ENCODE measurements at places on chromosomes 7 and 10.

GRCh38 chr7:330511-331230 is 40.7 kb downstream of the FOXL3 start:
- no peak for DNase-seq

GRCh38 chr7:39845006-39845405 is 105.0 kb upstream of the CDK13 start:
- no peak for DNase-seq

DNA sequence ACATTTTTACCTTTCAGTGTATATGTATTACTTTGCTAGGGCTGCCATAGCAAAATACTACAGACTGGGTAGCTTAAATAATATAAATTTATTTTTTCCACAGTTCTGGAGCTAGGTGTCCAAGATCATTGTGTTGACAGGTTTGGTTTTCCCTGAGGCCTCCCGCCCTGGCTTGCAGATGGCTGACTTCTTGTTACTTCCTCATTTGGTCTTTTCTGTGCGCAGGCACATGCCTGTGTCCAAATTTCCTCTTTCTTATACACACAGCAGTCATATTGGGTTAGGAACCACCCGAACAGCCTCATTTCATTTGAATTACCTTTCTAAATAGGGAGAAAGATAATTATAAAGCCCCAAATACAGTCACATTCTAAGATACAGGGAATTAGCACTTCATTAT is 521.6 kb upstream of the SORCS1 start:
- DNase-seq: no peak

DNA sequence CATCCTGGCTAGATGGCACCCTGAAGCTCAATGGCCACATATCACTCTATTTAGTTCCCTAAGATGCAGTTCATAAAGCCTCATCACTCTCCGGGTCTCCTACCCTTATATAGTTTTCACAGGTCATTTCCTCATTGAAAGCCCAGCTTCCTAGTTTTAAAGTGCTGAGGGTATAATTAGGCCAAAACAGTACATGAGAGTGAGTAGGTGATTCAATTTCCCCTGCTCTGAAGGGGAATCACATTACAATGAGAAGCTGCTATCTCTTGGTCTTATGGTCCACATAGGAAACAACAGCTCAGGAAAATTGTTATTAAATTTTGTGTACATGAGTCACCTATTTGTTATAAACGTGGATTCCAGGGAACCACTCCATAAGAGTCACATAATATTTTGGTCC is 162.0 kb downstream of the SEMA3E start:
- DNase-seq: peak; percentile 16

- DNase-seq: no peak
These were observed 246.2 kb upstream of the SEMA3C start for GRCh38 chr7:81165070-81165469.

- DNase-seq: no peak
These were observed 6.4 kb downstream of the MMP21 start for GRCh38 chr10:125769175-125769574.

GRCh38 chr10:124974131-124974530 is 32.2 kb downstream of the ZRANB1 start:
- no peak for DNase-seq

- DNase-seq: no peak
These were observed 15.4 kb downstream of the SEMA3E start for GRCh38 chr7:83633516-83633915.

GRCh38 chr10:103855424-103855823 is at the start of gene SH3PXD2A:
Gene SH3PXD2A, minus strand, starts transcription at chr10:103855576. Its CDS starts 310 bp downstream, at chr10:103855266.
- DNase-seq: no peak

DNA sequence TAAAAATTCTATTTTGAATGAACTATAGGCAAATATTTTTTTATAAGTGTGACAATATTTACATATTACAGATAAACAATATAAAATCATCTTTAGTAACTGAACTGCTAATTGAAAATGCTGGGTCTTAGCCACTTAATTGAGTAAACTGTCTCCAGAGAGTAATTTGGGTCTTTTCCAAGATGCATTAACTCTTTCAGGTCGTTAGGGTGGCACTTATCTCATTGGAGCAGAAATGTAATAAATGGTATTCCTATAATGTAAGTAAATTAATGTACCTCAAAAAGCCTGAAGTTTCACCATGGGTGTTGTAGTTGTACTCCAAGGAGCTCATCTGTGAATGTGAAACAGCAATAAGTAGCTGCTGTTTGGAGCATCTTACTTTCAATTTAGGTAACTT is 208.5 kb downstream of the EXOC4 start:
- DNase-seq: no peak

GRCh38 chr7:106247841-106248240 is 36.9 kb downstream of the NAMPT start:
- no peak for DNase-seq

- no peak for DNase-seq
These were observed 46.2 kb downstream of the WDR37 start for GRCh38 chr10:1102416-1102815.

GRCh38 chr10:131747251-131747650 is 153.6 kb upstream of the PPP2R2D start:
- DNase-seq: no peak

GRCh38 chr10:112558476-112559142 is 111.6 kb downstream of the VTI1A start:
- DNase-seq: no peak

DNA sequence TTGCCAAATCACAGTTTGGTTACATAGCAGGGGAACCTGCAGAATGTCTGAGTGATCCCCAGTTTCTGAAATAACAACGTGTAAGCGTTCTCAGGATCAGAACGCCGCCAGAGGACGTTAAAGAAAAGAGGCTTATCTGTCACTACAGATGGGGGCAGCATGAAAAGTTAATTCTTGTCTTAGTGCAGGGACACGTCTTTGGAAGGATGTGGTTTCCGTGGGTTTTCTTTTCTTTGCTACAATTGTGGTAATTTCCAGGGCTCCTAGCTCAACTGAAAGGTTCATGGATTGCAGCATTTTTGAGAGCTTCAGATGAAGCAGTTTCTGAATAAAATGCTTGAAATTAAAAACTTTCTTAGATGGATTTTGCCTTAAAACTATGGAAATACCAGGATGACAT is 106.6 kb downstream of the PRKCQ start:
- no peak for DNase-seq

DNA sequence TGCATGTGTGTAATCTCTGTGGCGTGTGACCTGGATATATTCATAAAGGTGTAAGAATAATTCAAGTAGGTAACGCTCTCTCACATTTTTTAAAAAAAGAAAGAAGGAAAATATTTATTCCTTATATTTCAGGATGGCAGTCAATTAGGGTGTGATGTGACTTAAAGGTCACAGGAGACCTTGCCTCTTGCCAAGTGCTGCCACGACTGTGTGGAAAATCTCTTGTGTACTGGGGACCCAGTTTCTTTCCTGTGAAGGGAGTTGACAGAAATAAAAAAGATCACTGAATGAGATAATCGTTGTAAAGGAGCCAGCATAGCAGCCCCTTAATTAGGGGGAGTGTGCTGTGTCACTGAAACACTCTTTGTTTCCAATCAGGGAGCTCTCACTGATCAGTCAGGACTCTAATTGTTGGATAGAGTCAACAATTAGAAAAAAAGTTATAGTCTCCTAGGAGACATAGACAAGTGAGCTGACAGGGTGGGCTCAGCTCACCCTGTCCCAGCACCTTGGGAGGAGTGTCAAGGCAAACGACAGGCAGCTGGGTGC is 31.1 kb downstream of the PTPRE start:
- no peak for DNase-seq

- no peak for DNase-seq
These were observed 579.7 kb downstream of the SUGCT start for GRCh38 chr7:40714363-40715052.

GRCh38 chr7:4470246-4470645 is 211.8 kb upstream of the FOXK1 start:
- no peak for DNase-seq

- DNase-seq: no peak
These were observed 59.6 kb downstream of the ZRANB1 start for GRCh38 chr10:125001313-125002046.

- DNase-seq: no peak
These were observed 662.5 kb downstream of the TYW1 start for GRCh38 chr7:67659091-67659490.

DNA sequence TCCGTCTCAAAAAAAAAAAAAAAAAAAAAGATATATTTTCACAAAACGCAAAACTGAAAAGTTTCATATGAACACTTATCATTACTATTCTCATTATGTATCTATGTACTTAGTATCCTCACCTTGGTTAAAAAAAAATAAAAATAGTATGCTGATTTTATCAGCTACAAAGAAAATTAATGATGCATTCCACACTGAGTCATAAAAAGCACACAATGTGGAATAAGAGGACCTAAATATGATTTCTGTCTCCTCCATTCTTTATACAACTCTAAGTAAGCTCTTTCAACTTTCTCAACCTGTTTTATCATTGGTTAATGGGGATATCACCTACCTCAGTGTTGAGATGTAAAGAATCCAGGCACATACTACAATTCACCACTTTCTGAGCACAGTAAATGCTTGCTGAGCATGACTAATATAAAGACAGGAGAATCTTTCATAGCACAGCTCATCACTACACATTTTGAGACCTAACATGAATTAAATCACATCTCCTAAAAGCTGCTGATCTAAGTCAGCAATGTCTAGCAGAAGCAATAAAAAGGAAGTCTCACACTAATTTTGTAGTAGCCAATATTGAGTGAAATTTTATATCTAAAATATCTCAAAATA is 2.7 kb downstream of the SNX13 start:
- DNase-seq: no peak

DNA sequence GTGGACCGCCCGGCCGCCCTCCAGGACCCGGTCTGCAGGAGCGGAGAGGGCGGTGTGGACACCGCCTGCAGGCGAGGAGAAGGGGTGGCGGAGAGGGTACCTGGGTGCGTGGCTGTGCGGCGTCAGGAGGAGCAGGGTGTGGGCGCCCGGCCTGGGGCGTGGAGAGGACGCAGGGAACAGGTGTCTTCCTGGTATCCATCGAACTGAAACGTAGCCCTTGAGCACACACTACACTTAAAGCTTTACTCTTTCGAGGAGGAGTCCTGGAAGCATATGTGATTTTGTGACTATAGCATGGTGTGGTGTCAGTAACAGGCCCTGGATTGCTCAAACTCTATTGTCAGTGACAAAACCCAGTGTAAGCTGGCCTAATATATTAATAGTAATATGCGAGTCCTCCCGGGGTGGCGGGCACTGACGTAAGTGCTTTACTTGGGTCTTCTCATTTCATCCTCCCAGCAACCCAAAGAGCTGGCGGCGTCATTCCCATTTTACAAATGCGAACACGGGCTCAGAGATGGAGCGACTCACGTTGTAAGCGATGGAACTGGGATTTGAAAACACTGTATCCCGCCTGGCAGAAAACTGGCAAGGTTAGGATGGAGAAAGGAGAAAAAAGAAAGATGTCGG is 508 bp upstream of the TECPR1 start:
- no peak for DNase-seq

- no peak for DNase-seq
These were observed 650.4 kb upstream of the CELF2 start for GRCh38 chr10:10367264-10367663.

GRCh38 chr10:16999665-17000451 is 129.8 kb downstream of the CUBN start:
- no peak for DNase-seq

DNA sequence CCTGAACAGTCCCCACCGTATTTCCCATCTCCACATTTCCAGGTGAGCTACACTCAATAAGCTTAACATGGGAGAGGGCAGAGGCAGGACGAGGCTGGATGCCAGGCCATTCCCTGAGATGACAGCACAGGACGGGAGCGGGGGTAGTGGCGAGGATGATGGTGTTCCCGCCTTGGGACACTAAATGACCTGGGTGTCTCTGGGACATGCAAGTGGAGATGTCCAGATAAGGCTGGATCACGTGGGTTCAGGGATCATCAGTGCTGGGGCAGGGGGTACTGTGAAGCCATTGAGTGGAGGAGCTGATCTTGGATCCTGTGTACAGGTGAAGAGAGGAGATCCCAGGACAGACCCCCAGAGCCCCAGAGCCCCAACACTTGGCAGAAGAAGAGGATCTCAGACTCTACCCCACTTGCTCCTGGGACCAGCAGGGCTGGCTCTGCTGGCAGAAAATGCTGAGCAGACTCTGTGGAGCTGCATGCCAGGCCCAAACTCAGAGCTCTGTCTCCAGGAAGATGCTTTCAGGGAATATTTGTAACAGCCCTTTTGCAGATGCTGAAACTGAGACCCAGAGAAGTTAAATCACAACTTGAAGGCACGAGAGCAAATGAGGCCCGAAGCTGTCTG is 29.7 kb upstream of the HSPA12A start:
- DNase-seq: no peak

DNA sequence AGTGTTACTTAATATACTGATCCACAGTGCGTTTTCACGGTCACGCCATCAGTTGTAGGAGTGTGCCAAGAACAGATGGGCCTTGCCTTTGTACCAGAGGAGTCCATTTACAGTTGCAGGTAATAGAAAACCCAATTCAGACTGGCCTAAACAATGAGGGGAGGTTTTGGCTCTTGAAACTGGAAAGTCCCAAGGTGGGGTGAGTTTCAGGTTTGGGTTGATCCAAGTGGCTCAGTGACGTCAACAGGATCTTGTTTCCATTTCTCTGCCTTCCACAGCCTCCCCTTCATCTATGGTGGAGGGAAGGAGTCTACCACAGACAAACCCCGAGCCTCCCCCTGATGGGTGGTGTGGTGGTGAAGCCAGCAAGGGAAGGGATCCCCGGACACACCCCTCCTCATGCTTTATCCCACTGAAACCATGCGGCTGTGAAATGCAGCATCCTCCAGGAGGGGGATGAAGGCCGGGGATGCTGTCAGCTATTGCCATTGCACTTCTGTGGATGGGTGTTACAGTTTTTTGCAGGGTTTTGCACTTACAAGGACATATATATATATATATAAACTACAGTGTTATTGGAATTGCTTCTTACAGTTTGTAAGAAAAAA is 14.8 kb upstream of the SH2D4B start:
- no peak for DNase-seq
